ENCODE measurements at places on chromosomes 1 and 21.

DNA sequence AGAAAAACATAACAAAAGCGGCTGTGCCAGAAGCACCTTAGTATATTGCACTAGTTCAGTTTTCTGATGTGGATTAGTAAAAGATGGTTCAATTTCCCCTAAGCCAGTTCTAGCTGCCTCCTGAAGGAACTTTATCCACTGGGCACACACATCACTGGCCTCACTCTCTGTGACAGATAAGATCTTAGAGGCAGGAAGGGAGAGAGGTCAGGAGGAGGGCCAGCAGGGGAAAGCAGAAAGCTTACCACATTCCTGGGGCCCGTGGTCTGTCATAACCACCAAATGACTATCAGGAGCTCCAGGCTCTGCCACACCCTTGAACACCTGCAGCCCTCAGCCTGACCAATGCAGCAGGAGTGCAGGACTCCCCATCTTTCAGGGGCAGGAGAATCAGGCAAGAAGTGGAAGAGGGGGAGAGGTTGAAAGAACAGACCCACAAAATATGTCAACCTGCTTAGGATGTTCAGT lies 37.8 kb downstream of the LRRC71 start:
- no peaks in the 10 kb centered on the region for H3K27me3 ChIP-seq
- H3K36me3 ChIP-seq: peaks cover 51% of the 10 kb centered on the region
- no peak overlapping the region for H3K4me3 ChIP-seq
- DNase-seq: no peak

GRCh38 chr1:46801323-46802055 lies 2.6 kb downstream of the CYP4B1 start:
- no peaks in the 10 kb centered on the region for H3K27me3 ChIP-seq
- H3K4me3 ChIP-seq: no peak overlapping the region
- no peaks in the 10 kb centered on the region for H3K4me1 ChIP-seq
- H3K36me3 ChIP-seq: no peaks in the 10 kb centered on the region
- DNase-seq: peak; percentile 21

GRCh38 chr1:244019982-244020485 lies 31.0 kb upstream of the ZBTB18 start:
- no peak overlapping the region for H3K27ac ChIP-seq
- H3K4me3 ChIP-seq: no peak overlapping the region
- H3K36me3 ChIP-seq: no peaks in the 10 kb centered on the region
- no peaks in the 10 kb centered on the region for H3K4me1 ChIP-seq

DNA sequence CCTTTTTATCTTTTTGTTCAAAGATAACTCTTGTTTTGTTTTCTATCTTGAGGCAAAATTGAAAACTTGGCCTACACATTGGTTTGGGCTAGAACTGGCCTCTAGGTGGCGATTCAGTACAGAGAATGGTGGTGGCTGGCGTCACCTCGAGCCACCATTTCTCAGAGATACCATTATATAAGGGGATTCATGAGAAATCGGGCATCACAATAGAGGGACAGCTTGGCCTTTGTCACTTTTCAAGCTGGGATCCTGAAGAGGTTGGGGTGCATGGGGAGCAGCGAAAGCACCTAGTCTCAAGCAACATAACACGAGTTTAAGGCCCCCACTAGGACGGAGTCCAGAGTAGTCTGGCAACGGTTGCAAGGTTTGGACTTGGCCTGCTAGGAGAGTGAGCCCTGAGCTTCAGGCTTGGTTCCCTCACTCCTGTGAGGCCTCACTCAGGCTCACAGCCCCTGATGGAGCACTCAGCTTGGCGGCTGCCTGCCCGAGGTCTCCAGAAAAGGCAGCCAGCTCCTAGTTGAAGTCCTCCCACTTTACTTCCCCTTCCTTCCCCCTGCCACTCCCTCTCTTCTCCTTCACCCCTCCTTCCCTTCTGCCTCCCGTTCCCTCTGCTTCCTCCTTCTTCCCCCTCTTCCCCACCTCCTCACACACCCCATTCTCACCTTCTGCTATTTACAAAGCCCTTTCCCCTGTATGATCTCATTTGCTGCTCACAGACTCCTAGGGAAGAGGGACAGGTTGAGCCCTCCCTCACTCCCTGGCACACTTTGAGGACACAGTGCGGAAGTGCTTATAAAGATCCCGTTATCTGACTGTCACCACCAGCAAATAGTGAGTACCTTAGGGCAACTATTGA lies 67.8 kb downstream of the LRIG2 start:
- peaks cover 6% of the 10 kb centered on the region for H3K4me1 ChIP-seq
- no peaks in the 10 kb centered on the region for H3K36me3 ChIP-seq
- DNase-seq: peak; percentile 73
- H3K27ac ChIP-seq: peak overlapping the region; percentile 80
- no peak overlapping the region for H3K4me3 ChIP-seq

GRCh38 chr21:34243562-34243961 lies 120.2 kb upstream of the KCNE2 start:
- H3K4me3 ChIP-seq: no peak overlapping the region
- no peak overlapping the region for H3K27ac ChIP-seq
- DNase-seq: no peak
- no peaks in the 10 kb centered on the region for H3K36me3 ChIP-seq
- no peaks in the 10 kb centered on the region for H3K27me3 ChIP-seq
- H3K4me1 ChIP-seq: no peaks in the 10 kb centered on the region

GRCh38 chr1:204340081-204340889 lies 19.4 kb downstream of the PLEKHA6 start:
- no peak overlapping the region for H3K27ac ChIP-seq
- H3K4me3 ChIP-seq: no peak overlapping the region
- H3K4me1 ChIP-seq: peaks cover 22% of the 10 kb centered on the region
- no peaks in the 10 kb centered on the region for H3K27me3 ChIP-seq

GRCh38 chr1:64624218-64624713 lies 120.6 kb upstream of the RAVER2 start:
- no peak overlapping the region for H3K27ac ChIP-seq
- no peaks in the 10 kb centered on the region for H3K36me3 ChIP-seq
- H3K27me3 ChIP-seq: no peaks in the 10 kb centered on the region
- H3K4me3 ChIP-seq: no peak overlapping the region
- no peak for DNase-seq
- H3K4me1 ChIP-seq: peaks cover 6% of the 10 kb centered on the region

Data from lung (tissue), 17 donors.